ENCODE measurements at places on chromosomes 5 and 9.

DNA sequence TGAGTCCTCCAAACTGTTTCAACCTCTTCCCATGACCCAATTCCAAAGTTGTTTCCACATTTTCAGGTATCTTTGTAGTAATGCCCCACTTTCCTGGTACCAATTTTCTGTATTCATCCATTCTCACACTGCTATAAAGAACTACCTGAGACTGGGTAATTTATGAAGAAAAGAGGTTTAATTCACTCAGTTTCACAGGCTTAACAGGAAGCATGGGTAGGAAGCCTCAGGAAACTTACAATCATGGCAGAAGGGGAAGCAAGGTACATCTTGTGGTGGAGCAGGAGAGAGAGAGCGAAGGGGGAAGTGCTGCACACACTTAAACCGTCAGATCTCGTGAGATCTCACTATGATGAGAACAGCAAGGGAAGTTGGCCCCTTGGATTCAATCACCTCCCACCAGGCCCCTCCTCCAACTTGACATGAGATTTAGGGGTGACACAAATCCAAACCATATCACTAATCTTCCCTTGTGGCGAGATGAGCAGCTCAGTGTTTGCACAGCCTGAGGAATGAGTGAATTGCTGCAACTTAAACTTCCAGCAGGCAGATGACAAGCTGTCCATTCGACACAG lies 42.9 kb downstream of the TRIP13 start:
- DNase-seq: no peak

- DNase-seq: no peak
Observed at GRCh38 chr9:136242918-136243525, 2.6 kb downstream of the QSOX2 start.

DNA sequence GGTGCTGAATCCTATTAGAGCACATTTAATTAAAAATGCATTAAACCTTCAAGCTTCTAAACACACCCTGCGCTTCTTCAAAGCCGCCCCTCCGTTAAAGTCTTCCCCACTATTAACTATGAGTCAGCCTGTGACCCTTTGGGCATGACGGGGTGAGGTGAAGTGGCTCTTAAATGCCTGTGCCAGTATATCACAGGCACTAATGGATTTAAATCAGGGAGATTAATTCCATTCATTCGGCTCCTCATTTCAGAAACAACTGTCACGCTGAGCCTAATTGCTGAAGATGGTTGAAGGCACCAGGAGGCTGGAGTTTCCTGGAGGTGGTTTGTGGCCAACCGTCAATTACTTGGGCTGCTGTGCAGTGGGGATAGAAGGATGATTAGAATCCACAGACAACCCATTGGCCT lies 192.6 kb upstream of the MSX2 start:
- DNase-seq: no peak

- DNase-seq: no peak
Observed at GRCh38 chr5:9951865-9952516, 297.7 kb downstream of the ATPSCKMT start.

DNA sequence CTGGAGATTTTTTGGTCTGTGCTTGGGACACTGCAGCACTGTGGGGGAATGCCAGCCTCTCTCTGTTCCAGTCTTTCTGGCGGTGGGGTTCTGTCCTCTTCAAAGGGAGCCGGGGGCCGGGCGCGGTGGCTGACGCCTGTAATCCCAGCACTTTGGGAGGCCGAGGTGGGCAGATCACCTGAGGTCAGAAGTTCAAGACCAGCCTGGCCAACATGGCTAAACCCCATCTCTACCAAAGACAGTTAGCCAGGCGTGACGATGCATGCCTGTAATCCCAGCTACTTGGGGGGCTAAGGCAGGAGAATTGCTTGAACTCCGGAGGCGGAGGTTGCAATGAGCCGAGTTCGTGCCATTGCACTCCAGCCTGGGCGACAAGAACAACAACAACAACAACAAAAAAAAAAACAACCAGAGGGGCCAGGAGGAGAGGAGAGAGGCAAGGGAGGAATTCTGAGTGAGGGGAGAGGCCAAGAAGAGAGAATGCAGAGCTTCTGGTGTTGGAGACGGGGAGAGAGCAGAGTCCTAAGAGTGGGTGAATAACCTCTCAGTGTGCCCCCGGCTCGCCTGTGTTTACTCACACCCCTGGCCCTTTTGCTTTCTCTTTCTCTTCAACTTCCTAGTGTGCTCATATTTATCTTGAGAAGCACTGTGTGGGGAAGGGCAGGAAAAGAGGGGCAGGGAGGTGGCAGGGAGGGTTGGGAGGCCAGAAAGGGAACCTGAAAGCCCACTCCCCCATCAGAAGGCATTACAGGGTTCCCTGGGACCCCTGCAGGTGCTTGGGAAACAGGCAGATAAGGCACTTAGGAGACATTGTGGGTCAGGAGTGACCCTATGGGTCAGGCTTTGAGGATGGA lies 3.2 kb upstream of the SET start:
- no peak for DNase-seq

GRCh38 chr5:124660229-124661093 lies 86.0 kb downstream of the ZNF608 start:
- DNase-seq: no peak

DNA sequence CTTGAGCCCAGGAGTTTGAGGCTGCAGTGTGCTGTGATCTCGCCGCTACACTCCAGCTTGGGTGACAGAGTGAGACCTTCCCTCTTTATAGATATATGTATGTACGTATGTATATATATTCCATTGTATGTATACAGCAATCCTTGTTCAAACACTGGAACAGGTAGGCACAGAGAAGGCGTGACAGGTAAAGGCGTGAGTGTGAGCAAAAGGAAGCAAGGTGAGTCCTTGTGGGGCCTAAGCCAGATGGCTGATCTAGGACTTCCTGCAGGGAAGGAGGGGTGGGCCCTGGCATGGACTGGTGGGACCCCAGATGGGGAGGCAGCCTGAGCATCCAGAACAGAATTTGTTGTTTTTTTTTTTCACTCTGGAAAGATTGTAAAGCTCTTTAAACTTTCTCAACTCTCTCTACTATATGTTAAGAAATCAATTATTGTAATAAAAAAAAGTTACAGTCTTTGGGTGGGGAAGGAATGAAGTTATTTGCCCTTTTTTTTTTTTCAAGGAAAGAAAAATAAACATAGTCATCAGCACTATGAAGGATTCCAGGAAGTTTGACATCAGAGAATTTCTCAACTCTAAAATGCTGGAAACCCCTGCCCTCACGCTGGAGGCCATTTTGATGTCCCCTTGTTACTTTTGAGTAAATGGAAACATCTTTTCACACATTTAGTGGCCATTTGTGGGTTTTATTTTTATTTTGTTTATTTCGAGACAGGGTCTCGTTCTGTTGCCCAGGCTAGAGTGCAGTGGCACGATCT lies 38.9 kb upstream of the STXBP1 start:
- DNase-seq: no peak

GRCh38 chr9:23044549-23044948 lies 597.9 kb downstream of the DMRTA1 start:
- no peak for DNase-seq

- DNase-seq: no peak
Observed at GRCh38 chr9:36249189-36249588, 9.1 kb downstream of the GNE start.

DNA sequence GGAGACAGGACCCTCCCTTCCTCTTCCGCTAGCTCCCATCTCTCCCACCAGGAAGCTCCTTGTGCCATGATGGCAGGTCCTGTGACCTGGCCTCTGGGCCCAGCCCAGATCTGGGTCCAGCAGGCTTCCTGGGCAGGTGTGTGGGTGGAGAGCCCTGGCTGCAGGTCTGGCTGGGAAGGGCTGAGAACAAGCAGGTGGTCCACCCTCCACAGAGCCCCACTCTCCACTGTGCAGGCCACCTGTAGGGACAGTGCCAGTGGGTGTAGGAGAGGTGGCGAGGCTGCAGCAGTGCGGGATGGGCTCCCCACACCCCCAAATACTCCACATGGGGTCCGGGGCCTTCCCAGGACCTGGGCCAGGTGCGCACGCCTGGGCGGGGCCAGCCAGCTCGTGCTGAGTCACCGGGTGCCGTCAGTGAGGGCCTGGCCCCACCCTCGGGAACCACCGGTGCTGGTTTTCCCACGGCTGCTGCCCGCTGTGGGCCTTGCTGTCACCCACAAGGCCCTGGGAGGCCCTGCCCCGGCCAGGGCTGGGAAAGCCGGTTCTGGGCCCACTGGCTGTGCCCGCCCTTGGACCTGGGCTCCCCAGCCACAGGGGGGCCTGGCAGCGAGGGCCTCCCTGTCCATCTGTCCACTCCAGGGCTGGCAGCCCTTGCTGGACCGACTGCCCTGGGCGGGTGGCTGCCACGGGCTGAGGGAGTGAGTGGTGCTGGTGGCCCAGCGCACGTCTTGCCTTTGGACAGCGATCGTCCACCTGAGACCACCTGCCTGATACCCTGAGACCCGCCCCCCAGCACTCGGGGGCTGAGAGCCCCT lies 9.3 kb upstream of the NRARP start:
- no peak for DNase-seq

GRCh38 chr5:76542887-76543690 lies 80.1 kb downstream of the F2RL2 start:
- DNase-seq: no peak

GRCh38 chr9:94713436-94714215 lies 12.9 kb upstream of the AOPEP start:
- DNase-seq: no peak

DNA sequence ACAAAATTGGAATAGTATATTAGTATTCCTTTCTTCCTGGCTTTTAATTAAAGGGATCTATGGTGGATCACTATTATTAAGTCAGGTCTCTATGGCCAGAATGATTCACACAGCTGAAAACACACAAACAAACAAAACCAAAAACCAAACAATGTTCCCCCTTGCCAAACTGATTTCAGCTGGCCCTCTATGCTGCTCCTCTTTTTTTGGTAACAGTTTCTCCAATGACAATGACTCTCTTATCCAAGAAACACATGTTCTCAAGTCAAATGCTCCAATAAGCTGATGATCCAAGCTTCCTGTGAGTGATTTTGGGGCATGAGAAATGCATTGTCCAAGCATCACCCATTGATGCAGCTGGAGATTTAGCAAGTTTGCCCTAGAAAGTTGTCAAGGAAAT lies 193.4 kb upstream of the TUT7 start:
- no peak for DNase-seq

DNA sequence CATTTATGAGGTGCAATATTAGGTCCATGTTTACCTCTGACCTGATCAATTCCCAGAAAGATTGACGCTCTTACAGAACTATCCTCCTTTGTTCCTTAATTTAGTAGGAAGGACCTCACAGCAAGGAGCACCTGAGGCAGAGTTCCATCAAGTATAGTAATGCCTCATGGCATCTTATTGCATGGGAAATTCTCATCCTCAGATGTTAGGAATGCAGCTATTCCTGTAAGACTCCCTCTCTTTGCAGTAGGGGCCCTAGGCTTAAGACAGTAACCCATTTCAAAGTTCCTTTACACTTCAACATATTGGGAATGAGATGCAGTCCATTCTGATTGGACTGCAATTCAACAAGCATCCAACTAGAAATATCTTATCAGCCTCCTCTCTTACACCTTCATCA lies 69.8 kb downstream of the SLCO4C1 start:
- DNase-seq: no peak

GRCh38 chr9:122379340-122379739 lies 8.5 kb downstream of the PTGS1 start:
- no peak for DNase-seq

GRCh38 chr5:11273180-11273903 lies 512.3 kb upstream of the DAP start:
- no peak for DNase-seq

DNA sequence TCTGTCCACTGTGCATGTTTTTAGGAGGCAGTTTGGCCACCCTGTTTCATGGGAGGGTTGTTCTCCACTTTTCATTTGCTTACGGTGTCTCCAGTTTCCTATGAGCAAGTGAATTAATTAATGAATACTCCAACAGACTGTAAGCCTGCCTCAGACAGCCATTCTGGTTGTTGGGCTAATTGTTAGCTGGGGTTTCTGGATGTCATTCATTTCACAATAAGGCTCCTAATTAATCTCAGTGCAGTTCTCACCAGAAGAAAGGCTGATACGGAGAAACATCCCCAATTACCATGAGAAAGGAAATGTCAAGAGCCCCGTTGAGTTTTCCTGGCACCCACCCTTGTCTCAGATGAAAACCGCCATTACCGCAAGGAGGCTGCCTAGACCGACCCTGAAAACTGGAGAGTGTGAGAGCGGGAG lies 75.8 kb downstream of the MAP1B start:
- DNase-seq: no peak

- no peak for DNase-seq
Observed at GRCh38 chr5:73394610-73395009, 54.0 kb downstream of the FOXD1 start.

DNA sequence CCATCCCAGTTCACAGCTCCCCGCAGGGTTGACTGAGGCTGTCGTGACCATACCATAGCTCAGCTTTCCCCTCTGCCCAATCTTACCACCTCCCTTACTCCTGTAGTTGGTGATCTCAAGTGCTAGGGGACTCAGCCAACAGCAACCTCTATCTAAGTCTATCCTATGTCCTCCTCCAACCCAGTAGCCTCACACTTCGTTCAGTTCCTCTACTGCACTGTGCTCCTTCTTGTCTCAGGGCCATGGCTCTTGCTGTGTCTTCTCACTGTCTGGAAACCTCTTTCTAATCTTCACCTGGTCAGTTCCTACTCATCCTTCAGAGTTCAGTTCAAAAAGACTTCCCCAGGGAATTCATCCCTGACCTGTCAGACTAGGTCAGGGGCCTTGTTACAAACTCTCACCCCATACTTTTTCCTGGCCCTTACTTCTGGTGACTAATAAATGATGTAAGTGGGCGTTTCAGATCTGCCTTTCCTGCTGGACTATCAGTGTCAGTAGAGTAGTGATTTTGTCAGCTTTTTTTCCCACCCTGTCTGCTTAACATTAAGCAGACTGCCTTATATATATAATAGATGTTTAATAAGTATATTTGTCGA lies 53.6 kb upstream of the NR3C1 start:
- no peak for DNase-seq

- no peak for DNase-seq
Observed at GRCh38 chr5:154486427-154486866, 8.4 kb upstream of the HAND1 start.

GRCh38 chr5:35903631-35904203 lies 34.7 kb downstream of the CAPSL start:
- DNase-seq: no peak

DNA sequence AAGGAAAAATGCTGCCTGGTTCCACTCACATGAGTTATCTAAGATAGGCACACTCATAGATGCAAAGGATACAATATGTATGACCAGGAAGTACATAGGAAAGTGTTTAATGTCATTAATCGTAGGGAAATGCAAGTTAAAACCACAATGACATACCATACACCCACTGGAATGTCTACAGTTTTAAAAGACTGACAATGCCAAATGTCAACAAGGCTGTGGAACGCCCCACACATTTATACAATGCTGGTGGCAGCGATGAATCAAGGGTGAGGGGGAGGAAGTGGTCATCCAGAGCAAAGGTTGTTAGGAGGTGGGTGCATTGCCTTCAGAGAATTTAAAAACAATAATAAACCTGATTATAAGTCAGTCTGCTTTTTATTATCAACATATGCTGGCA lies 437.8 kb downstream of the ARHGEF28 start:
- no peak for DNase-seq

DNA sequence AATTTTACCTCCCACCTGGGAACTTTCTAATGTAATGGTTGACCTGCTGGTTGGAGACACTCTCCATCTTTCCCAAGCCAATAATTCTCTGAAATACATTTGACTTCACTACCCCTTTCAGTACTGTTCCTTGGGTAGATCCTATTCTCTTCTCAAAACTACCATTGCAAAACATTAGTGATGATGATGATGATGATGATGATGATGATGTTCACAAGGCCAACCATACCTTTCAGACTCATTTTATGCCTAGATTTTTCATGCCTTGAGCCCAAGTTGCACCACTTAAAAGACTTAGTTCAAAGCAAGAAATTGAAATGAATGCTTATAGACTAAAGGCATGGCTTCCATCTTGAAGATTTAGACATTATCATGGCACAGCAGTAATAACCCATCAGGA lies 1141.1 kb upstream of the DMAC1 start:
- DNase-seq: no peak

Measured in cerebellar cortex (tissue), 1 donor.